ENCODE measurements at places on chromosomes 2 and 18. TPM values are rescaled to one million over a fixed set of nuclear protein-coding genes. Genes with fewer than 3 reads are reported as not detected.

DNA sequence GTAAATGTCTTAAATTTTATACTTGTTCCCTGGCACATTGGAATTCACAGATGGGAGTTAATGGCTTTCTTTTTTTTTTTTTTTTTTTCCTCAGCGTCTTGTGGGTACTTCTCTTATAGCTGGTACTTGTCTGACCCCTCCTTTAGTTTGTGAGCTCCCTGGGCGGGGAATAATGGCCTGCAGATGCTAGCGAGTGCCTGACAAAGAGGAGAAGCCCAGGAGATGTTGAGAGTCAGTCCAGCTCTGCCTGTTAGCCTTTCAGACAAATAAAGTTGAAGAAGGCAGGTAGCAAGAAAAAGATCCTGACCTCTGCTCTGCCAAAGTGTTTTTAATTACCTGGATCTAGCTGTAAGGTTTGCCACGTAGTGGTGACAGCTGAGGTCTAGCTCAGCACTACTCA lies 6.6 kb downstream of the BCL2L11 start:
- no peak for DNase-seq
- H3K27me3 ChIP-seq: no peaks in the 10 kb centered on the region
- H3K27ac ChIP-seq: no peak overlapping the region
- peaks cover 6% of the 10 kb centered on the region for H3K36me3 ChIP-seq

CYP20A1 gene
- polyA plus RNA-seq: 21.2 TPM

SLC9A4 gene
- polyA plus RNA-seq: 0.12 TPM

ANKRD30B gene
- 2.2 TPM for polyA plus RNA-seq

Data from spinal cord (tissue), 10 donors.